8988T (cell line): ENCODE measurements at places on chromosomes 4 and X.

GRCh38 chr4:74304095-74304625, 4.1 kb upstream of the EPGN start:
- DNase-seq = no peak

DNA sequence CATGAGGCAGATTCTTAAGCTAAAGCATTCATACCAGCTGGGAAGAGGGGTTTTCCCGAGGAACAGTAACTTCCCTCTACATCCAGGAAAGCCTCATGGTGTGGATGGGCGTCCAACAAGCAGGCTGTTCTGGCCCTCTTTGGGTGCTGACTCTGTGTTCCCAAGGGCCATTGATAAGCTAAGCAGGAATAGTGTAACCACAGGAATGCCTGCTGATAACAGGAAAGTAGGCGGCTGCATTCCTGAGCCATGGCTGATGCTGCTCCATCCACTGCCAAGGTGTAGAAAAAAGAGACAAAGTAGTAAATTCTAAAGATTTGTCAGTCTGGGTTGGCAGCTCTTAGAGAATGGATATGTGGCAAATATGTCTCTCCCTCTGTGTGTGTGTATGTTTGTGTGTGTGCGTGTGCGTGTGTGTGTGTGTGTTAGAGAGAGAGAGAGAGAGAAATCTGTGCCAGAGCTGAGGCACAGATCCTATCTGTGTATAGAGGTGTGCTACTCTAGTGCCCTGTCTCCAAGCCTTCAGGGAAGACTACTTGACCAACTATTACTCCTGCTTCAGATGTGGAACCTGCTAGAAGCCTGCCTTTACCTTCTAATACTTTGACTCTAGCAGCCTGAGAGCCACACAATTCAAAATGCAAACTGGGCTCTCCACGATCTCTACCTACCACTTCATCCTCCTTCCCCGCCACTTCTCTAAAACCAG, 353.1 kb upstream of the NR3C2 start:
- no peak for DNase-seq

DNA sequence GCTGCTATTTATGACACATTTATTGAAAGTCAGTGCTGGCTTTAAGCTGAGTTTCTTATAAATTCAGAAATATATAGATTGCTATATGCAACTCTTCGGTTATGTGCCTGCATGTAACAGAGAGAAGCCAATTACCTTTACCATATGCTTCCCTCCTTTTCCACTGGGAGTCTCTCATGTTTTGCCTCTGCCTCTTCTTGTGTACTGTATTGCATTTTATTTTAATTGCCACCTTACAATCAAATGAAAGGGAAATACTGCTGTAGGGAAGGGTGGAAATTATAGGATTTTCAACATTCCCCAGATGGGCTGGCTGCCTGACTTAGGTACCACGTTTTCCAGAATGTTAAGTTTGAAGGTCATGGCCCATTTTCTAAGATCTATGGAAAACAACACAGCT, 655.4 kb upstream of the SLIT2 start:
- DNase-seq = no peak

DNA sequence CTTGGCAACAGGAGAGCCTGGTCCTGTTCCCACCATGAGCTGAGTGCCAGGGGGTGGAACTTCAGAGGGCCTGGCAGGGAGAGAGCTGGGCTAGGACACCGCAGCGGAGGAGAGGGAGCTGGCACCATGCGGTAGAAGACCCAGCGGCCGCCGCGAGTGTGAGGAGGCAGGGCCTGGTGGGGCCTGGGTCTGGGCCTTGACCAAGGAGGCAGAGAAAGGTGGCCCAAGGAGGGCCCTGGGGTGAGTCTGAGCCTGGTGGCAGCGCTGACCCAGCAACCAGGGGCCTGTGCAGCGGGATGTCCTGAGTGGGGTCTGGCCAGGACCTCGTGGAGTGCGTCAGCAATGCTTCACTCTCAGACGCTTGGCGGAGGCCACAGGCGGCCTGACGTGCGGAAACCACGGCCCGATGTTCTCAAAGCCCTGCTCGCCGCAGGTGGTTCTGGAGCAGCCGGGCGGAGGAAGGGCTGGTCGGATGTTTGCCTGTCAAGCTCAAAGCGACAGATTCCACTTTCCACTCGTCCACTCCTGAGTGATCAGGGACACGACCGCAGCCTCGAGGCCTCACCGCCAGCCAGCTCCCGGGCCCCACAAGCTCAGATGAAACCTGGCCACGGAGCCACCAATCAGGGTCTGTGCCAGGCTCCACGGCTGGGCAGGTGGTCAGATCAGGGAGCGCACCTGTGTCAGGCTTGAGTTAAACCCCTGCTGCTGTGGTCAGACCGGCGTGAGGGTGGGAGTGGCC, 20.8 kb downstream of the ATP5ME start:
- no peak for DNase-seq

DNA sequence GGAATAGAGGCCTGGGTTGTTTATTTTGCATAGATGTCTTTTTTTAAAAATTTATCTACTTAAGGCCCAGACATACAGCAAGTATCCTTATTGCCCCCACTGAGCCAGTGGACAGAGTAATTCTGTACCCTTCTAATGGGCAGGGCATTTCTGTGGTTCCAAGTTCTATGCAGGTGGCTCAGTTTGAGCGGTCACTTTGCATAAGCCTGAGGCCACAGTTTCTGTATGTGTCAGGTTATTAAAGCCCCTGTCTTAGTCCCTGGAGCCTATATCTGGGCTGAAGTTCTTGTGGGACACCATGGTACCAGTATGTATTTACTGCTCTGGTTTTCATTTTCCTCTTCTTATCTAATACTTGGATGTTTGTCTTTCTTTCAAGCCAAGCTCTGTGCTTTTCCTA, 168.8 kb downstream of the MID1IP1 start:
- no peak for DNase-seq

- no peak for DNase-seq
Measured at GRCh38 chr4:79445371-79445781, 37.3 kb upstream of the GK2 start.

GRCh38 chrX:1084689-1085088, 127.8 kb downstream of the CRLF2 start:
- DNase-seq = no peak

DNA sequence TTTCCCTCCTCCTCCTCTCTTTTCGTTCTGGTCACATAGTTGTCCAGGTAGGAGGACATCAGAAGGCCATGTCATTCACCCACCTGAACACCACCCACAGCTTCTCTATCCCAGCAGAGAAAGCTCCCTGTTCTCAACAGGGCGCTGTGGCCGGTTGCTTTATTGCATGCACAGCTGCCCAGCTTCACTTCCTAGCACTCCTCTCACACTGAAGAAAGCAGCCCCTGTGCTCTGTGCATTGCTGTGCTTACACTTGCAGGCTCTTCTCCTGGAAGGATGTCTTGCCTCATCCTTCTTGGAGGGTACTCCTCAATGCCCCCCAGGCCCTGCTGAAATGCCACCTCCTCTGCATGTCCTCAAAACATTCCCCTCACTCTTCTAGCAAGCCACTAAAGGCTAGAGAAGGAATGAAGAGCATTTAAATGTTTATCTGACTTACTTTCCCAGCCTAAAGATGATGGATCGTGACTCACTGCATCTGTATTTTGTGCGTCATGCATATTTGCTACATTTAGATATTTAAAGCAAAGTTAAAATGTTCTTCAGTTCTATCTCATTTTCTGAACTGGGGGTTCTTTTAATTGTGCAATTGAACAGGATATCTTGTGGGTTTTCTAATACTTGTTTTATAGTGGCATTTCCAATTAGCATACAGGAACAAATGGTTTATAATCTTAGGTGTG, 186.4 kb upstream of the PUDP start:
- no peak for DNase-seq

GRCh38 chr4:95821867-95822266, 18.0 kb upstream of the PDHA2 start:
- DNase-seq = no peak

DNA sequence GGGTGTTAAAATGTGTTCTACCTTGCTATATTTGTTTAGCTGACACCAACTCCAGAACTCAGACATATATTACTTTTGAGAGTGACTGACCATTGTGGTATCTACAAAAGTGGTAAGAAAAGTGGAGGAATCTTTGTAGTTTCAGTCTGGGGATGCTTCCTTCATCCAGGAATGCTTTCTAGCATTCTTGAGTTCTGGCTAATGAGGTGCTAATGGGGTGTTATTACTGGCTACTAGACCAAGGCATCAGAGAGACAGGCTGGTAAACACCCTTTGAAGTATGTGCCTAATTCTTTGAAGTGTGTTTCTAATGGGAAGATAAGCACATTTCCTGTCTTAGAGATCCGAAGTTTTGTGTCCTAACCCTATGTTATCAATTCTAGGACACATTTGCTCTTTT, 310.4 kb downstream of the SPRY1 start:
- DNase-seq = no peak

DNA sequence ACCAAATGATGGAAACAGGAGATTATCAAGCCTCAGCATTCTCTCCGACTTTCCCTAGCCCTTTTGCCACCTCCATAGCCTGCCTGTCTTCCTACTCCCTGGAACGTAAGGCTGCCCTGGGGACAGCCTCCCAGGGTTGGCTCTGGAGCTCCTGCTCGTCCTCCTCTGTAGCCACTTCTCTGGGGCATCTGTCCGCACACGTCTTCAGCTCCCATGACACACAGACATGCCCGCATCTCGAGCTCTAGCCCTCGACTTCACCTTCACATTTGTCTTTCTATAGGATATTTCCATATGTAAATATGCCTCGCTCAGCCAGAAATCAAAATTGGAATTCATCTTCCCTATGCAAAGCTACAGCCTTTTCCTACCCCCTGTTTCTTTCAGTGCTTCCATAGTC, 67.7 kb downstream of the TSC22D3 start:
- no peak for DNase-seq

- no peak for DNase-seq
Measured at GRCh38 chr4:176767183-176767582, 25.5 kb downstream of the VEGFC start.

GRCh38 chrX:42951747-42952146, 173.8 kb upstream of the PPP1R2C start:
- no peak for DNase-seq

GRCh38 chr4:136737066-136737465, 795.2 kb downstream of the PCDH18 start:
- no peak for DNase-seq

- peak; percentile 9 for DNase-seq
Measured at GRCh38 chr4:105895583-105896460, 551 bp downstream of the NPNT start.

GRCh38 chr4:79959652-79960051, 113.4 kb downstream of the ANTXR2 start:
- DNase-seq = no peak

GRCh38 chrX:13188731-13189309, 131.0 kb downstream of the ATXN3L start:
- no peak for DNase-seq

DNA sequence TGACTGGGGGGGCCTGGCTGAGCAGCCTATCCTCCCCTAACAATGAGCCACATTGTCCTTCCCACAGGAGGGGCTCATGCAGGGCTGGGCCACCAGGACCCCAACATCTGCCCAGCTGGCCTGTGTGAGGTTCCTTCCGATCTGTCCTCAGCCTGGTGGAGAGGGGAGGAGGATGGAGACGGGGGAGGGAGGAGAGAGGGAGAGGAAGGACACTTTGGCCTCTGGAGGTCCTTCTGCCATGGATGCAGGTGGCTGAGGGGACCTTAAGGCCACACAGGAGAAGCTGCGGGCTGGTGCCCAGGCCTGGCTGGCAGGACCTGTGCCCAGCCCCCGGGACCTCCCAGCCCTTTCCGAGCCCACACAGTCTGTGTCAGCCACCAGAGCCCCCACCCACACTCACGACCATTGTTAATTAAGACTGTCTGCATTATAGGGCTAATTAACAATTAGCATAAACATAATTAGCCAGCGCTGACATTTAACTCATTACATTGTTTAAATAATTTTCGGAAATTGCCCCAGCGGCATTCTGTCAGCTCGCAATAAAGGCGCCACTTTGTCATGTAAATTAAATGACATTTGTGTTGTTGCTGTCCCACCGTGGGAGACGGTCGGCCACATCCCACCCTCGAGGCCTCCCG, 53.0 kb upstream of the NKX1-1 start:
- no peak for DNase-seq

DNA sequence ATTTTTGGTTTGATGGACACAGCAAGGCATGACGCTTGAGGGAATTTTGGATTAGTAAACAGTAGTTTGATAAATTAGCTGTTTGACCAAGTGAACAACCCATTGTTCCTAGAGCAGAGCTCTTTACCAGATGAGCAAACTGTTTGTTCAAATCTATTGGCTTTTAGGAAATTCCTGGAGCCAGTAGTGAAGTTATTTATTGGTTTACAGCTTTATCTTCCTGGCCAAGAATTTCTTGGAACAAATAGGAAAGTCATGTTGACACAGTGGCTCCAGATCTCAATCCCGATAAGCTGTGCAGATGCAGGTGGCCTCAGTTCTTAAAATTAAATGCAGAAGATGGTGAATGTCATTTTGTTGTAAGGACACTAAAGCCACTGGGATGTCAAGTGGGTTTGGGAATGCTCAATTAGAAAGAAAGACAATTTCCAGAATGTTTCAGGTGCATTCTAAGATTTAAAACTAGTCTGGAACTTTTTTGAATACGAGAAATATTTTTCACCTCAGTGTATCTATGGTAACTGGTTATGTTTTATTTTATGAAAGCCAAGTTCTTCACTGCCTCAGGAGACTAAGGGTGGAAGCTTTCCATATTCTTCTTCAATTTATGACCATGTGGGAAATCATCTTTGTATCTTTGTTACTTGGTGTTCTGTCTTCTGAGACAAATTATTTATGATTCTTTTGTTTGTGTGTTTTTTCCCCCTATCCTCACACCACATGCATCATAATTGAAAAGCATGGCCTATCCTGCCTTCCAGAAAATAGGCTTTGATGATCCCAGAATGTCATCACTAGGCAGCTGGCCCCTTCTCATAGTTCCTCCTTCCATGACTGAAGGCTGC, 554.5 kb downstream of the STIM2 start:
- DNase-seq = no peak

DNA sequence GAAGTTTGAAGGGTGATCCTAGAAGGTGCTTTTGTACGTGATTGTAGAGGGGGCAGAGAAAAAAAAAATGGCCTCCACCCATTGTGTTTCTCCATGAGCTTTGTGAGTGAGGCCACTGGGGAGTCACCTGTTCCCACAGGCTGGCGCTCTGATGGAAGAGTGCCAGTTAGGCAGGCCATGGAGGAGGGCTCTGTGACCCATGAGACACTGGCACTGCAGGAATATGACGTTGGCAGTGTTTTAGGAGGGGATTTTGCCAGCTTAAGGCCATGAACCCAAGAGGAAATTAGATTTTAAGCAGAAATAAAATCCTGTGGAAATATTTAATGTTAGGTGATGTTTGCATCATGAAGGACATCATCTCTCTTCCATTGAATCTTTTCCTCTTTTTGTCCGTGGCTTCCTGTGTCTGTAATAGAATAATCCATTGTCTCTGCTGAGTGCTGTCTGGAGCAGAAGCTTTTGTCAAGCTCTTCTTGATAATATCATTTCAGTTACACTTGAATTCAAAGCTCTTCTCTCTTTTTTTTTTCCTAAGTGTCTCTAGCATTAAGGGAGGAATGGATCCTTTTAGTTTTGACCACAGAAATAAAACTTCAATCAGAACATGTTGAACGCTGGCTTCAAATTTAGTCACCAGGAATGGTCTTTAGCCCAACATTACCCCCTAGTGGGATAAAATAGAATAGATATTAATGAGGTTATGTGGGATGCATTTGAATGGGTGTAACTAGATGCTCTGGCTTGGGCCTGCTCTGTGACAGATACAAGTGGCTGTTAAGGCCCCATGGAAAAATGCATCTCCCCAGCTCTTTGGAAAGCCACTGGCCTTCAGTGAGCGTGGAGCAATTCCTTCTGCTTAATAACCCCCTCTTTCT, 41.0 kb upstream of the UCP1 start:
- DNase-seq = peak; percentile 36
